ENCODE measurements at places on chromosomes 4 and X.
A peak's percentile ranks its signal among the peaks of the same experiment; 100 is the strongest.

- no peak for DNase-seq
Observed at GRCh38 chrX:670645-671044, 40.1 kb downstream of the SHOX start.

DNA sequence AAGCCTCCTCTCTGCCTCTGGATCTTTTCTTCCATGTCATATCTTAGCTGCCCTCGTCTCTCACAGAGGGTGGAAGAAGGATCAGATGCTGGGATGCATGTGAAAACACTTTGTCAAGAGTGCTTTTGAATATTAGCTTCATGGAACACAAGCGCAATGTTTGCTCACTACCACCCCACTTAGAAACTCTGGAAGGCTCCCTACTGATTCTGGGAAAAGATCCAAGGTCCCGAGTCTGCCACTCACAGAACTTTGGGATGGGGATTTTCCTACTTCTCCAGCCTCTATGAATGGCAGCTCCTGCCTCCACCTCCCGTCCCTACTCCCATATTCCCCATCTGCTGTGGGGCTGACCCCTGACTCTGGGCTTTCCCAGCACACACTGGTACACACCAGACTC is 40.2 kb upstream of the CRMP1 start:
- DNase-seq: no peak

- no peak for DNase-seq
Observed at GRCh38 chrX:17078031-17078720, 131.7 kb downstream of the REPS2 start.

DNA sequence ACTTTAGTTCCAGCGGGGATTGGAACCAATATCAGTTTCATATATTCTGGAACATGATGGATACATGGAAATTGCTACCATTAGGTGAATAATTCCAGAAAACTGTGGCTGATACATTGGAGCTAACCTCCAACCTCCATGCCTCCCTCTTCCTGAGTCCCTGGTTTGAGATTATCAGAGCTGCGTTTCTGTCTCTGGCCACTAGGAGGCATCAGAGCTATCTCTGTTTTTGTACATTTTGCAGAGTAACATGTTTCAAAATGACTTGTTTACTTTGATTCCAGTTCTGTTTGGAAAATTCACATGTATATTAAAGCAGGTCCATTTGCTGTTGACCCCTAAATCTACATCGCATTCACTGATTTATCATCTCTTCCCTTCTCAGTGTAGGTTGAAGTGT is 2.4 kb upstream of the RAB40AL start:
- DNase-seq: peak; percentile 39

DNA sequence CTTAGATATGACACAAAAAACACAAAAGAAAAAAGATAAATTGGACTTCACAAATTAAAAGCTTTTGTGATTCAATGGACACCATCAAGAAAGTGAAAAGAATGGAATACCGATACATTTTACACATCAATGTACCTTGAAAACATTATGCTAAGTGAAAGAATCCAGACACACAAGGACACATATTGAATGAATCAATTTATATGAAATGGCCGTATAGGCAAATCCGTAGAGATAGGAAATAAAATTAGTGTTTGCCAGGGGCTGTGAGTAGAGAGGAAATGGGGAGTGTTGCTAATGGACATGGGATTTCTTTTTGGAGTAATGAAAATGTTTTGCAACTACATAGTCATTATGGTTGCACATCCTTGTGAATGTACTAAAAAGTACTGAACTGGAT is 3.1 kb downstream of the PGAM4 start:
- DNase-seq: no peak

GRCh38 chr4:132865458-132865857 is 283.6 kb upstream of the PCDH10 start:
- DNase-seq: no peak

GRCh38 chrX:124501586-124501985 is 155.2 kb downstream of the SH2D1A start:
- peak; percentile 6 for DNase-seq

DNA sequence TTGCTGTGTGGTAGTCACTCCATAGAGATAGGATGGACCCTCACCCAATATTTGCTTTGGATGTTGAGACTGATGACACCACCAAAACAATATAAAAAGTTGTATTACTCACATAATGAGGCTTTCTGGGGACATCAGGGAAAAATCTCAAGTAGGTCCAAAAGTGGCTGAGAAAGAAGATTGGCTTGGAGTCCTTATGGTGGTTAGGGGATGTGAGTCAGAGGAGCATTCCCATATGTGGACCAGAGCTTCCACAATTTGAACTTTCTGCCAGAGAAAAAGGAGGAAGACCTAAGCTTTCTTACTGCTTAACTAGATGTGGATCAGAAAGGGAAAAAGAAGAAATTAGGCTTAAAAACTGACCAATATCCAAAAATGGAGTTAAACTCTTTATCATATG is 460.5 kb downstream of the SH3BGRL start:
- DNase-seq: no peak

DNA sequence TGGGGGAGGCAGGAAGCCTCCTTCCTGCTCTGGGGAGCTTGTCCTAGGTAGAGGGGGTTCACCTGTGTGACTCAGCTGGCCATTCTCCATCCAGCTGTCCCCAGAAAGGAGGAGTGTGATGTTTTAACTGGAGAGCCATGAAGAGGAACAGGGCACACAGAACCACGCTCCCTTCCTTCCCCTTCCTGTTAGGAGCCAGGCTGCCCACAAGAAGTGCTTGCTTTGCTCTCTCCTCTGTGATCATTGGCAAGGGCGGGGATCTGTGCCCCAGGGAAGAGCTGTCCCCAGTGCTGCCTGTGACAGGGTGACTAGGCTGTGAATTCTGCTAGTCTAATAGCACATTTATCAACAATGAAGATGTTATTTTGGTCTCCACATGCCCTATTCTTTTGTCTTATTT is 169.6 kb upstream of the GATB start:
- no peak for DNase-seq

DNA sequence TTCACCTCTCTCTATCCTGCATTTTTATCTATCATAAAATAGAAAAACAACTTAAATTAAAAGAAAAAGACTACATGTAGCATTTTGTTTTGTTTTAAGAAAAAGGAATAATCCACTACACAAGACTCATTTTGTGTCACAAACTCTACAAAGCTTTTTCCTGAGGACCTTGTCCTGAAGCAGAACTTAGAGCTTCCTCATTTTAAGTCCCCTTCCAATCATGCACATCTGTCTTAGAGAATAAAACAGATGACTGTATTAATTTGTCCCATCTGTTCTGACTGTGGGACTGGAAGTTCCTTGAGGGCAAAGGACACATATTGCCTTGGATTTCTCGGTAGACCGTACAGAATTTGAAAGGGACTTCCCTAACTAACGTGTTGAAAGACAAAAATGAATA is 218.5 kb downstream of the COL25A1 start:
- no peak for DNase-seq

GRCh38 chr4:40702800-40703151 is 47.0 kb upstream of the NSUN7 start:
- DNase-seq: no peak

- DNase-seq: no peak
Observed at GRCh38 chrX:10031746-10032145, 64.6 kb downstream of the CLDN34 start.

GRCh38 chr4:154998284-154998683 is 210.2 kb upstream of the NPY2R start:
- no peak for DNase-seq

- no peak for DNase-seq
Observed at GRCh38 chr4:16450031-16450430, 223.8 kb upstream of the TAPT1 start.

GRCh38 chrX:47186096-47186740 is 7.4 kb upstream of the UBA1 start:
- DNase-seq: no peak

GRCh38 chr4:87309625-87310024 is 13.1 kb downstream of the HSD17B13 start:
- DNase-seq: no peak

DNA sequence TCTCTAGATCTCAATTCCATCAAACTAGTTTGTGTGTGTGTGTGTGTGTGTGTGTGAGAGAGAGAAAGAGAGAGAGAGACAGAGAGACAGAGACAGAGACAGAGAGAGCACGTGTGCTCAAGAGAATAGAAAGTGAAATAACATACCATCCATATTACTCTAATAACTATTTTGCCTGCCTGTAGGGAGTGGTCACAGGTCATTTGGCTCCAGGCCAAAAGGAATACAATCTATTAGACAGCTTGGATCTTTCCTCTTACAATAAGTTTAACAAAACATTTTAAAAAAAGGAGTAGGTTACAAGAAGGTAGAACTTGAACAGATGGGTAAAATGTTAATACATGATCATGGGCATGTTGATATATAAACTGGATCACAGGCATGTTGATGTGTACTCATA is 76.2 kb downstream of the COL4A6 start:
- no peak for DNase-seq

- no peak for DNase-seq
Observed at GRCh38 chrX:71976753-71977152, 66.1 kb downstream of the NHSL2 start.

Measured in nephron progenitor cell (in vitro differentiated cells).